ENCODE measurements at places on chromosomes 6 and 20.
A peak's percentile ranks its signal among the peaks of the same experiment; 100 is the strongest.

- DNase-seq = no peak
Observed at GRCh38 chr6:54697424-54697823, 149.1 kb upstream of the FAM83B start.

GRCh38 chr6:122736616-122737015 is 42.9 kb upstream of the FABP7 start:
- no peak for DNase-seq

DNA sequence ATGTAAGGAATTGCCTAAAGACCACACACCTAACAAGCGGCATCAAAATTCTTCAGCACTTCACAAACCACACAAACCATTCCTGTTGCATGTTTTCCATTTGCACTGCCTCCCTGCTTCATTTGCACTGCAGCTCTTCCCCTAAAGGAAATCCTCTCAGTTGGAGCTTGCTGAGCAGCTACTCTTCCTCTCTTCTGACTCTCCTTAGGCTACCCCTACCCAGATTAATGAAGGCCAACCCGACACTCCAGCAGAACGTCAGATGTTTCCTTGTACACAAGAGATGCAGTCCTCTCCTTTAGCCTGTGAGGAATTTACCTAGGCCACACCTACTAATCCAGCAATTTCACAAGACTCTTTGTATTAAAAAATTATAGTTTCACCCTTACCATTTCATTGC is 8.1 kb downstream of the BEND6 start:
- DNase-seq = no peak

DNA sequence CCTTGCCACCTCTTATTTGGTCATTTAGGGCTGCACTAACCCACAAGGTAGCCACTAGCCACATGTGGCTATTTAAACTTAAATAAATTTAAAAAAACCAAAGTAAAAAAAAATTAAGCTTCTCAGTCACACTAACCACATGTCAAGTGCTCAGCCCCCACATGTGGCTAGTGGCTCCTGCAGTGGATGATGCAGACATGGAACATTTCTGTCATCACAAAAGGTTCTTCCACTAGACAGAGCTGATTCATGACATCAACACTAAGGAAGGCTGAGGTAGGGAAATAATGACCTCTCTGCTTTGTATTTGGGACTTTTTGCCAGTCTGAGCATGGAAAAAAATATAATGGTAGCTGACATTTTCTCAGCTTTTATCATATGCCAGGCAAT is 173.0 kb upstream of the FERMT1 start:
- DNase-seq = peak; percentile 79

GRCh38 chr20:56422076-56422823 is 10.2 kb downstream of the CASS4 start:
- peak; percentile 69 for DNase-seq

- no peak for DNase-seq
Observed at GRCh38 chr6:111970426-111970825, 83.5 kb upstream of the CCN6 start.

GRCh38 chr20:62627901-62628612 is 14.2 kb upstream of the SLCO4A1 start:
- DNase-seq = peak; percentile 63

- DNase-seq = no peak
Observed at GRCh38 chr6:153435787-153436186, 304.7 kb upstream of the RGS17 start.

DNA sequence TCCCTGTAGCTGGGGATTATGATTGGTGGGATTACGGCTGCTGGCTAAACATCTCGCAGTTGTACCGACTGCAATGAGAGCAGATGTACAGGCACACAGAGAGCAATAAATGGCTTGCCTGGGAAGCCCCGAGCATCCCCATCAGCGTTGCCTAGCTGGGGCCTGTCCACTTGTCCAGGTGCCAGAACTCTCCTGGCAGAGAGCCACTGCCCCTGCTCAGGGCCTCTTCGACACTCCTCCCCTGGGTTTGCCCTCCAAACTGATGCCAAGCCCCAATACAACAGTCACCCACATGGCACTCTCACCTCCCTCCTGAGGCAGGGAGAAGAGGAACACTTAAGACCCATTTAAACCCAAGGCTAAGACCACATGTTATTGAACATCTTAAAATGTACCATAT is 715.1 kb downstream of the PTPRT start:
- DNase-seq = no peak

- no peak for DNase-seq
Observed at GRCh38 chr6:108777536-108777935, 70.7 kb upstream of the ARMC2 start.

DNA sequence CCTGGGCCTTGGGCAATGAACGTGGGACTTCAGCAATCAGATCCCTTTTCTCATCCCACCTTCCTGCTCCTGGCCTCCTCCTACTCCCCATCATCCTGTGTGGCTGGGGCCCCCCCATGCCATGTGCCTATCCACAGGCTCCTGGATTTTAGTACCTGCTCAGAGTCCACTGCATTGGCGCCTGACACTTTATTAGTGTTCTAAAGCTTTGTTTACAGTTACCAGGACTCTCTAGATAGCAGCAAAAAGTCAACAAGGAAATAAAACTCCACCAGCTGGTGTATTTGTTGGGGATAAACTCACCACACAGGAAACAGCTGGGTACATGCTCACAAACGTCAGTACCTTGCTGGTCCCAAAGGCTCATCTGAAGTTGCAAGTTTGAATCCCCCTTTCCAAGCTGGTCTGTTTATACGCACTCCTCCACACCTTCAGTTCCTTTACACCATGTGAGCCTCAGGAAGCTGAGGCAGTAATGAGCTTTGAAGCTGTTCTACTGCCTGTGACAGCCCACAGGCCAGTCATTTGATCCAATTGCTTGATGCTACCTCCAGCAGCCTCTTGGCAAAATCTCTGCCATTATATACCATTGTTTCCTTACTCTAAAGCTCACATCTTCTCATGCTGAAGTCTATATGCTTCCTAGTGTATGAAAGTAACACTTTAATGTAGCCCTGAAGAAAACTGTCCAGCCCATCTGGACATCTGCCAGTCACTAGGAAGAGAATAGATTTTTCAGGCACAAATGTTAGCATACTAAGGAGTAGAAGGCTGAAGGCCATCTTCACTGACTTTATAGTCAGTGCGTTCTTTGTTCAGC is 76.6 kb downstream of the ANKEF1 start:
- peak; percentile 7 for DNase-seq

- peak; percentile 63 for DNase-seq
Observed at GRCh38 chr6:155142168-155143028, 121.4 kb upstream of the CLDN20 start.

- DNase-seq = no peak
Observed at GRCh38 chr6:63316113-63316512, 3.7 kb downstream of the LGSN start.

DNA sequence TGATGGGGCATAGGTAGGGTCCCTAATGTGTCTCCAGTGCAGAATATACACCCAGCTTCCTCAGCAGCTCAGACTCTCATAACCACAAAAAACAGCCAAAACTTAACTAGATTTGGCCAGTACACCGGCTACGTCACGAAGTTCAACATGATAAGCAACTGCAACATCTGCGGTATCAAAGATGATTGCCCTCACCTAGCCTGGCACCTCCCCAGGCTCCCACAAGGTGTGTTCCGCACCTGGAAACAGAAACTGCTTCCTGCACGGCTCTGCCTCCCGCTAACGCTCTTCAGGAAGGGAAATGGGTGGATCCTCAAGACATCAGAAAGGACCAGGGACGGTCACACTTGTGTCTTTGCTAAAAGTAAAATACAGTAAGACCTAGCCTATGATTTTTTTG is 9.5 kb downstream of the TXNDC5 start:
- no peak for DNase-seq

DNA sequence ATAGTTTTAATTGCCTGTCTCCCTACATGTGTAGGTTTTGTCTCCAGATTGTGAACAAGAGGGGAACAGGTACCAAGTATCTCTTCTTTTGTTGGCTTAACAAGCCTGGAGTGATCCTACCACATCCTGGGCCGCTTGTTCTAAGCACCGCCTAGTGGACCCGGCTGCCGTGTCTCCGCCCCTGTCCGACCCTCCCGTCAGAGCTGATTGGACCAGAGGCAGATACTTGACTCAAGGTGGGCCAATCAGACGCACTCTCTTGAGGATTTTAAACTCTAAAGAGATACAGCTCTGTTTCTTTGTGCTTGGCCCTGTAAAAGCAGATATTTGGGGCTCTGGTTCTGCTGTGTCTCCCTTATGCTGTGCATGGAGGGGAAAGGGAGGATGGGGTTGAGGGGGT is 68.2 kb downstream of the PRDM1 start:
- DNase-seq = no peak

DNA sequence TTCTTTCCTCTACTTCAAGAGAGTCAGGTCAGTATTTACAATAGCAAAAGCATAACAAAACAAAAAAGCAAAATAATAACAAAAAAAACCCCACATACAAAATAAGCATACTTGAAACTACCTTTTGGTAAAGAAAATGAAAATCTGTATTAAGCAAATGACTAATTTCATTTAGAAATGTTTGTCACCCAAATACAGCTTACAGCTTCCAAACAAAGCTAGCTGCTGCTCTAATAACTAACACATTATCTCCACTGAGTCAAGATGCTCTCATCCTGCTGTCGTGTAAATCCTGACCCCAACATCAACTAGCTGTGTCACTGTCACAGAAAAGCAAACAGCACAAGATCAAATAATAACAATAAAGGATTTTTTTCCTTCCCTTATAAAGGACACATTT is 21.7 kb downstream of the MAP7 start:
- no peak for DNase-seq

DNA sequence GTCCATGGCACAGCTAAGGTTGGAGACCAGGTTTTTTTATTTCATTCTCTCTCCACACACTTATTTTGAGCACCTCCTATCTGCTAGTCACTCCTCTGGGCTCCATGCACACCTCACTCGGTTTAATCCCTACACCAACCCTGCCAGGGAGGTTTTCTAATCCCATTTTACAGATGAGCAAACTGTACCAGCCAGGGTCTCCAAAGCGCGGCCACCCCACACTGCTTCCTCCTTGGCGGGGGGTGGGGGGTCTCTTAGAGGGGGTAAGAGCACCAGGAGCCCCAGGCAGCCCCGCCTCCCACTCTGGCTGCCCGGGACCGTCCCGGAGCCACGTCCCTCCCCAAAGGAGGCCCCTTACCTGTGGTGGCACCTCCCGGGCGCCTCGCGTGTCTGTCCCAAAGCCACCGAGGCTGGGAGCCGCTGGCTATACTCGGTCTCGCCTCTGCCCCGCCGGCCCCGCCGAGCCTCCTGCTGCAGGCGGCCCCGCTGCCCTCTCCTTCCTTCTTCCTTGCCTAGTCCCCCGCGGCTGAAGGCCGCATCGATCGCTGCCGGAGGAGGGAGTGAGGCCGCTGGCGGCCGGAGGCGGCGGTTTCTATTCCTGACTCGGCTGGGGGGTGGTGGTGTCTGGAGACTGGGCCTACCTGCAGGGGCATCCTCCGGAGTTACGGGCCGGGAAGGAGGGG is at the start of gene KCNS1:
Gene KCNS1, minus strand, starts transcription at position 565 of the 683 bp plus-strand sequence. CDS start 1,891 bp downstream, outside the sequence.
- peak; percentile 19 for DNase-seq

DNA sequence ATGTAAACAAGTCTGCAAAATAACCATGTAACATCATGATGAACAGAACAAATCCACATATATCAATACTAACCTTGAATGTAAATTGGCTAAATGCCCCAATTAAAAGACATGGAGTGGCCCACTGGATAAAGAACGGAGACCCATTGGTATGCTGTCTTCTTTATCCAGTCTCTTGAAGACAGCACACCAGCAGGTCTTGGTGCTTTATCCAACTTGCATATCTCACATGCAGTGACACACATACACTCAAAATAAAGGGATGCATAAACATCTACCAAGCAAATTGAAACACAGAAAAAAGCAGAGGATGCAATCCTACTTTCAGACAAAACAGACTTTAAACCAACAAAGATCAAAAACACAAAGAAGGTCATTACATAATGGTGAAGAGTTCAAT is 30.3 kb upstream of the EPB41L2 start:
- DNase-seq = no peak

DNA sequence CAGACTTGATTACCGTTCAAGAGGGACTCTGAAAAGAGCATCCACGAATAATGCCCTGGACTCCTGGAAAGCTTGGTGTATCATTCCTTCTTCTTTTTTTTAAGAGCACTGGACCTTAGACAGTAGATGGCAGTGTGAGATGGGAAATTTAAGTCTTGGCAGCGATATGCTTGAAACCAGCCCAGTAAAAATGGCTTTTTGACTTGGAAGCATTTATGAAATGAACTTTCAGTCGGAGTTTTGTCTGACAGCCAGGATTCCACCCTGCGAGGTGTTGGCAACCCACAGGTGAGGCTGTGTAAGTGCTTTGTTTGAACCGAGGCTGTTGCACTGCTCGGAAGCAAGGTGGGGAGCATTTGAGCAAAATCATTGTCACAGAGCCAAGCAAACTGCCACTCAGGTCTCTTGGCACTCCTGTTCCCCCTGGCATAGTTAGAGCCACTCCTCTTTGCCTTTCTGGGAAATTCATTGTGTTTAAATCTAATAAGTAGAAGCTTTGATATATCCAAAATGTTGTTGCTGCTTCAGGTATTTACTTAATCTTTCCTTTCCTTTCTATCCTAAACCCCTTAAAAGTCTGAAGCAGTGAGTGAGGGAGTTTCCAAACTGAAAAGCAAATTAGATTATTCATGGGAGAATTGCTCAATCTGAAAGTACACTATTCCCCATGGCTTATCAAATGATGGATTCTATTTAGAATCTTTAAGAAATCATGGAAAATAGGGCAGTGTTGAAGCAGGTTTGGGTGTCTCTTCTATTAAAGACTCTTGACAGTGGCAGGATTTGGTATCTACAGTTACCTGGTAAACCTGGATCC is 272.8 kb upstream of the SLC35B3 start:
- peak; percentile 3 for DNase-seq

- no peak for DNase-seq
Observed at GRCh38 chr20:48556956-48557355, 270.8 kb downstream of the PREX1 start.

DNA sequence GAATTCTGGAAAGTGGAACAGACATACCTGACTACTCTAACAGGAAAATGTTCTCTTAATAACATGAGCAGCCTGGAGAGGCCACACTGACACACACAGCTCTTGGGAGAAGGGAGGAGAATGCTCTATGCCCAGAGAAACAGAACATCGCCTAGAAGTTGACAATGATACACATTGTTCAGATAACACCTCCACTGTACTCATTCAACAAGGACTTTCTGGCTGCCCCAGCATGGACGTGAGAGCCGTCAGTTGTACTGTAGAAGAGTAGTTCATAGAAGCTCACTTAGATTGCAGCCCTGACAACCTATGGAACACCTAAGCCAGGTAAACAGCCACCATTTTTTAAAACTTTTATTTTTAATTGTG is 28.9 kb downstream of the BMP7 start:
- DNase-seq = no peak

GRCh38 chr6:111990214-111990613 is 63.7 kb upstream of the CCN6 start:
- no peak for DNase-seq

DNA sequence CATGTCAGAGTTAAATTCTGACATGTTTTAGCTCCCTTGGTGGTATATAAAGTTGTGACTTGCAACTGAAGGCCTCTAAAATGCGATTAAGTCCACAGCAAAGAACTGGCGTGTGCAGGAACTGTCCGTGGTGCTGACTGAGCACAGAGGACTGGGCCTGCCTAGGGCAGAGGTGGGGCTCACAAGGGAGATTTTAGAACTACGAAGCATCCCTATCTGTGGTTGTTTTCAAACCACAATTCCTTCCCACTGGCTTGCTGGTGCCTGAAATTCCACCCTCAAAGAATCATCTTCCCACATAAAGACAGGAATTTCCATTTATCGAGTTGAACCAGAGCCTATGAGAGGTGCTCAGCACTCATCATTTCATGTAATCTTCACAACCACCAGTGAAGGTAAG is 30.1 kb downstream of the RIMS4 start:
- peak; percentile 57 for DNase-seq
